ENCODE measurements at places on chromosomes 5 and 9.

GRCh38 chr5:135376961-135377624, 21.9 kb downstream of the MACROH2A1 start:
- DNase-seq = no peak

GRCh38 chr9:105226055-105226454, 18.4 kb upstream of the SLC44A1 start:
- no peak for DNase-seq

GRCh38 chr5:133618141-133618540, 5.8 kb upstream of the FSTL4 start:
- no peak for DNase-seq

- DNase-seq = no peak
Observed at GRCh38 chr5:132746954-132747615, at the start of gene CCNI2. Gene CCNI2, plus strand, starts transcription at chr5:132747426. Its CDS starts 70 bp downstream, at chr5:132747496.

DNA sequence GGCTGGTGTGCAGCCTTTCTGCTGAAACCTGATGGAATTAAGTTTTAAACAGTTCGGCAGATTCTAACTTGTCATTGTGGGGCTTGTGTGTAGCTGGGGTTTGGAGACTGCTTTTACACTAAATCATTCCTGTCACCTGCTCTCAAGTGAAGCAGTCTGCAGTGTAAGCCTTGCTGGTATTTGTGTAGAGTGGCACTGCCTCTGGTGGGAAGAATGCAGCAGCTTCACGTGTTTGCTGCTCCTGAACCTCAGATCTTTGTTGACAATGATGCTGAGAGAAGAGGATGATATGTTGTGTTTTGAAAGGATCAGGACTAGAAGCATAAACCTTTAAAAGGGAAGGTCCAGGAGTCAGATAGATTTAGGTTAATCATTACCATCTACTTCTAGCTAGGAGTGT, 88.1 kb downstream of the KDM4C start:
- DNase-seq = no peak
